ENCODE measurements at places on chromosomes 11 and 22. TPM values are rescaled to one million over a fixed set of nuclear protein-coding genes. Genes with fewer than 3 reads are reported as not detected.

DNA sequence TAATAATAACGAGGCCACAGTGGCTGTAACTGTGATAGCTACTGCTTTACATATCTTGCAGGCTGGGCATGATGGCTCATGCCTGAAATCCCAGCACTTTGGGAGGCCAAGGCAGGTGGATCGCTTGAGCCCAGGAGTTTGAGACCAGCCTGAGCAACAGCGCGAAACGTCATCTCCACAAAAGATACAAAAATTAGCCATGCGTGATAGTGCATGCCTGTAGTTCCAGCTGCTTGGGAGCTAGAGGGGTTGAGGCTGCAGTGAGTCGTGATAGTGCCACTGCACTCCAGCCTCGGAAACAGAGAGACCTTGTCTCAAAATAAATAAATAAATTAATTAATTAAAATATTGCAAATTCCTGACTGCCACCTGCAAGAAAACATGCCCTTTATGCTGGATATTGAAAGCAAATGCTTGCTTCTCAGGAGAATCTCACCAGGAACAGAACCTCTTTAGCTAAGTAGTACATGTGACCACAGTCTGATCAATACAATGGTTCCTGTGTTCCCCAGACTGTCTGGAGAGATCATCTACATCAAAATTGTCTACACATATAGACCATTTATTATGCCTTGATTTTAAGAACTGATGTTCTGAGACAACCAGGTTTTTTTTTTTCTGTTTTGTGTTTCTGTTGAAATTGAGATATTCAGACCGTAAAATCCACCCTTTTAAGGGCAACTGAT is 6.3 kb downstream of the ZBTB3 start:
- no peak overlapping the region for H3K4me3 ChIP-seq
- H3K36me3 ChIP-seq, result peaks cover 5% of the 10 kb centered on the region
- no peaks in the 10 kb centered on the region for H3K4me1 ChIP-seq
- H3K27ac ChIP-seq, result no peak overlapping the region
- no peaks in the 10 kb centered on the region for H3K27me3 ChIP-seq

- no peak overlapping the region for H3K27ac ChIP-seq
- H3K4me1 ChIP-seq, result no peaks in the 10 kb centered on the region
- no peaks in the 10 kb centered on the region for H3K36me3 ChIP-seq
- no peaks in the 10 kb centered on the region for H3K27me3 ChIP-seq
- DNase-seq, result no peak
These were observed 76.6 kb downstream of the ABTB2 start for GRCh38 chr11:34280945-34281872.

GRCh38 chr11:45674481-45675190 is 9.2 kb upstream of the CHST1 start:
- H3K27me3 ChIP-seq, result no peaks in the 10 kb centered on the region
- peak; percentile 56 for DNase-seq
- H3K27ac ChIP-seq, result no peak overlapping the region
- H3K36me3 ChIP-seq, result no peaks in the 10 kb centered on the region

- H3K4me1 ChIP-seq, result no peaks in the 10 kb centered on the region
- no peak for DNase-seq
- H3K4me3 ChIP-seq, result no peak overlapping the region
- no peaks in the 10 kb centered on the region for H3K27me3 ChIP-seq
These were observed 407.9 kb downstream of the MIAT start for GRCh38 chr22:27065279-27065678.

GRCh38 chr22:44403602-44404329 is 91.0 kb upstream of the SHISAL1 start:
- DNase-seq, result peak; percentile 56
- no peaks in the 10 kb centered on the region for H3K4me1 ChIP-seq
- H3K27ac ChIP-seq, result no peak overlapping the region

DNA sequence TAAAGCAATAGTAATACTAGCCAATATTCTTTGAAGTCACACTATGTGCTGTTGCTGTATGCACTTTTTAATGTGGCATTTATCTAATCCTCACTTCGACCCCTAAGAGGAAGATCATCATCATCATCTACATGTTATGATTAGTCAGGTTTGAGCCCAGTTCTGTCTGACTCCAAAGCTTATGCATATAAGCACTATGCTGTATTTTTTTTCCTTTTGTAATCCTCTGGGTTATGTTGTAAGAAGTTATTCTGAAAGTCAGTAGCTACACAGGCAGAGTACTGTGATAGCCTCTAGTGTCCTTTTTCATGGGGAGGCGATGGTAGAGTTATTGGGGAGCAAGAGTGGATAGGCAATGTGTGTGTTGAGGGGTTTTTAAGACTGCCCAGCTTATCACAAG is 11.1 kb downstream of the MMP20 start:
- H3K27me3 ChIP-seq, result no peaks in the 10 kb centered on the region
- no peaks in the 10 kb centered on the region for H3K36me3 ChIP-seq
- no peaks in the 10 kb centered on the region for H3K4me1 ChIP-seq
- H3K4me3 ChIP-seq, result no peak overlapping the region
- H3K27ac ChIP-seq, result no peak overlapping the region

- H3K4me3 ChIP-seq, result no peak overlapping the region
- no peak for DNase-seq
- H3K27ac ChIP-seq, result no peak overlapping the region
- no peaks in the 10 kb centered on the region for H3K27me3 ChIP-seq
These were observed 19.6 kb upstream of the MOGAT2 start for GRCh38 chr11:75697906-75698581.

- H3K4me1 ChIP-seq, result no peaks in the 10 kb centered on the region
- H3K27ac ChIP-seq, result no peak overlapping the region
- H3K27me3 ChIP-seq, result no peaks in the 10 kb centered on the region
- H3K4me3 ChIP-seq, result no peak overlapping the region
- H3K36me3 ChIP-seq, result no peaks in the 10 kb centered on the region
These were observed 30.4 kb downstream of the BSX start for GRCh38 chr11:122951211-122951610.

DNA sequence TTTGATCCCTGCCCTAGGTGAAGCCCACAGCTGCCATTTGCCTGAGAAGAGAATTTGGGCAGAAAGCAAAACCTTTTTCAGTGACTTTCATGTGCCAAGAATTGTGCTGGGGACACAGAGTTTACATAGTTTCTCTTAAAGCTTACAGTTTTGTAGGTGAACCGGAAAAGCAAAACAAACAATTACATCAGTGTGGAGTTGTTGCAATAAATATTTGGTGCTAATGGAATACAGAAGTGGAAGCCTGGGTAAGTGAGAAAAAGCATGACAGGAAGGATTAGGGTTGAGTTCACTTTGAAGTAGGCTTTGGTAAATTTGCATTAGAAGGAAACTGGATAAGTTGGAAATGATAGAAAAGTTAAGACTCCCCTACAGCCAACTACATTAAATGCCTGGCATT is 82.7 kb downstream of the RASSF10 start:
- no peak overlapping the region for H3K27ac ChIP-seq
- H3K4me1 ChIP-seq, result no peaks in the 10 kb centered on the region
- H3K27me3 ChIP-seq, result no peaks in the 10 kb centered on the region

DNA sequence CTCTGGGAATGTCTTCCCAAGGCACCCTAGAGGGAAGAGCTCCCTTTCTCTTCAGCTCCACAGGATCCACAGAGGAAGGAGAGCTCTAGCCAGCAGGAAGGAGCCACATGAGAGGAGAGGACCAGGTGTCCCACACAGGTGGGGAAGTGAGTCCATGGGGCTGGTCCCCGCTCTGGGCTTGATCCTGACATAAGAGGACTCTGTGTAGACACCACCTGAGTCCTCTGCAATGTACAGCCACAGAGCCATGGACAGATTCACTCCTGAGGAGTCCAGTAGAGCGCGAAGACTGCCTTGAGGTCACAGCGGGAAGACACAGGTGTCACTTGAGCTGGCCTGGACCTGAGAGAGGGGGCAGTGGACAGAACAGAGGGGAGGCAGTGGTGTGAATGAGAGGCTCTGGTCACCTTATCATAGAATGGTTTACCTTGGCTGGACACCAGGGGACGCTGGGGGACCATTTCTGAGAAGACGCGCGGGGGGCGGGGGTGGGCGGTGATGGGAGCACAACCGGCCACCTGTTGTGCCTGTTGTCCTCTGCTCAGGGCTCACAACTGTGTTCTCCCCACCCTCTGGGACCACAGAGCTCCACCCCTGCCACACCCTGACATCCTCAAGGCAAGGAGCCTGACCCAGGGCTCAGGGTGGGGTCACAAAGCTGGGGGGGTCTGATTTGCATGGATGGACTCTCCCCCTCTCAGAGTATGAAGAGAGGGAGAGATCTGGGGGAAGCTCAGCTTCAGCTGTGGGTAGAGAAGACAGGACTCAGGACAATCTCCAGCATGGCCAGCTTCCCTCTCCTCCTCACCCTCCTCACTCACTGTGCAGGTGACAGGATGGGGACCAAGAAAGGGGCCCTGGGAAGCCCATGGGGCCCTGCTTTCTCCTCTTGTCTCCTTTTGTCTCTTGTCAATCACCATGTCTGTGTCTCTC is 128.2 kb downstream of the ZNF280B start:
- H3K27me3 ChIP-seq, result no peaks in the 10 kb centered on the region
- H3K27ac ChIP-seq, result no peak overlapping the region
- H3K36me3 ChIP-seq, result no peaks in the 10 kb centered on the region
- no peak overlapping the region for H3K4me3 ChIP-seq
- H3K4me1 ChIP-seq, result no peaks in the 10 kb centered on the region

DNA sequence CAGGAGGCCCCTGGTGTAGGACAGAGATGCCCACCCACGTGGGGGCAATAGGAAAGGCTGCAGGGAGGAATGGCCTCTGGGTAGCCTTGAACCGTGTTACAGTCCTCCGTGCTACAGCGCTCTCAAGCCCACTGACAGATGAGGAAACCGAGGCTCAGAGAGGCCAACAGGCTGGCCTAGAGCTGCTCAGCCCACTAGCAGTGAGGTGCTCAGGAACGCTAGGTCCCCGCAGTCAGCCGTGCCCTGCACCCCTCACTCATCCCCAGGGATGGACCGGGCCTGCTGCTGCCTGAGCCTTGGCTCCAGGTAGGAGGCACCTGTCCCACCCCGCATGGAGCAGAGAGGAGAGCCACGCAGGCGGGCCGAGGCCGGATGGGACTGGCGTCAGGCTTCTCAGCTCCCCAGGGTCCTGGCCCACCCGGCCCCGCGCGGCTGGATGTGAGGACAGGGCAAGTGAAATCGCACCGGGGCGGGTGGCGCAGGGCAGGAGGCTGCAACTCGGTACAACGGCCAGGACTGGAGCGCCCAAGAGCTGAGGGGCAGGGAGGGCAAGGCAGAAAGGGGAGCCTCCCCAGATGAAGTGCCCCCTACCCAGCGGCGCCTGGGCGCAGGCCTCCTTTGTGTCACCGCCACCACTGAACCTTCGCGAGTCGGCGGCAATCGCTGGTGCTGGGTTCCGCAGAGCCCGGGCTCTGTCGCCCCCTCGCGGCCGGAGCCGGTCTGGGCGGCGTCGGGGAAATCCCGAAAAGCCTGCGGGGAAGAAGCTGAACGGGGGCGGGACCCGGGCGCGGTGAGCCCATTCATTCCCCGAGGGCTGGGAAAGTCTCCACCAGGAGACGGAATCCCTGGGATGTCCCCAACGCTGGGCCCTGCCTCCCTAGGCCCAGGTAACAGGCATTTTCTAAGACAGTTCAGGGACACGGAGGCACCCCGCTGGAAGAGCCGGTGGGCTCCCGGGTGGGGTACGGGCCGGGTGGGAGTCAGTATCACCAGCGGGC is 8.4 kb upstream of the SLC2A11 start:
- peaks cover 11% of the 10 kb centered on the region for H3K4me1 ChIP-seq
- DNase-seq, result peak; percentile 87
- H3K27me3 ChIP-seq, result no peaks in the 10 kb centered on the region
- H3K36me3 ChIP-seq, result no peaks in the 10 kb centered on the region
- no peak overlapping the region for H3K4me3 ChIP-seq

DNA sequence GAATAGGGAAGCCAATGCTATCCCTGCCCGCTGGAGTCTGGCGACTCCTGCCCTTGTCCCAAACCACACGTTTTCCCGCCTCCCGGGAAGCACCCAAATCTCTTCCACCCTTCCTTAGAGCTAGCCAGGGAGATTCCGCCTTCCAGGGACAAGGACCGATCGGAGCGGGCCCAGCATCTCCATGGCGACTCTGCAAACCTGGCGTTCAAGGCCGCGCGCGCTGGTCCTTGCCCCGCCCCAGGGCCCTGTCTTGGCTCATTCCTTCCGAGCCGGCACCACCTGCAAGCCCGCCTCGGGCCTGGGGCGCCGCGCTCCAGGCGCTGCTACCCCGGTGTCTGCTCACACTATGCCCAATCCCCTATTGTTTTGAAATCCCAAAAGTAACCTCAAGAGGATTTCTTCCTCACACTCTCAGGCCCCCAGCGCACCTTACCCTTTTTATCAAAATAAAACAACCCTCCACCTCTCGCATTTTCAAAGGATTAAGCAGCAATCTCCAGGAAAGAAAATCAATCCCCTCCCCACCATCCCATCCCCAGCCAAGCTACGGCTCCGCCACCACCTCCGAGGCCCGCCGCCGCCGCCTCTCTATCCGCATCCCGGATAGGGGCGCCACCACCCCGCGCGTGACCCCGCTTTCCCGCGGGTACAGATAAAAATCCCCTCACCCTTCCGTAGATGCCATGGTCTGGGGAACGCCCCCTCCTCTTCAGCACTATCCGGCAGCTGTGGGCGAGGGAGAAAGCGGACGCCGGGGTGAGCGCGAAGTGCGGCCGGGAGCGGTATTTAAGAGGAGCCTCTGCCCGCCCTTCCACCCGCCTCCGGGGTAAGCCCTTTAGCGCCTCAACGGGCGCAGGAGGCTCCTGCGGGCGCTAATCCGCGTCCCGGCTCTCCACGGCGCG is 825 bp downstream of the SLC1A2 start:
- DNase-seq, result no peak
- peak overlapping the region; percentile 53 for H3K4me3 ChIP-seq
- no peaks in the 10 kb centered on the region for H3K36me3 ChIP-seq
- peaks cover 27% of the 10 kb centered on the region for H3K4me1 ChIP-seq
- H3K27ac ChIP-seq, result no peak overlapping the region
- peaks cover 17% of the 10 kb centered on the region for H3K27me3 ChIP-seq

GRCh38 chr11:63572026-63572688 is 9.0 kb upstream of the PLAAT2 start:
- H3K27me3 ChIP-seq, result no peaks in the 10 kb centered on the region
- H3K27ac ChIP-seq, result no peak overlapping the region
- no peak overlapping the region for H3K4me3 ChIP-seq
- no peak for DNase-seq
- peaks cover 19% of the 10 kb centered on the region for H3K4me1 ChIP-seq
- H3K36me3 ChIP-seq, result no peaks in the 10 kb centered on the region

- H3K4me1 ChIP-seq, result no peaks in the 10 kb centered on the region
- H3K4me3 ChIP-seq, result no peak overlapping the region
- H3K27me3 ChIP-seq, result no peaks in the 10 kb centered on the region
- no peak overlapping the region for H3K27ac ChIP-seq
These were observed 14.8 kb downstream of the PKNOX2 start for GRCh38 chr11:125179346-125179745.

GRCh38 chr11:92384802-92385201 is 160.2 kb downstream of the FAT3 start:
- H3K27me3 ChIP-seq, result no peaks in the 10 kb centered on the region
- H3K36me3 ChIP-seq, result no peaks in the 10 kb centered on the region
- H3K27ac ChIP-seq, result no peak overlapping the region
- DNase-seq, result no peak

OR56A5 gene
- total RNA-seq, result not detected

OR4D11 gene
- not detected for total RNA-seq

MRGPRF gene
- total RNA-seq, result 118 TPM

XRCC6 gene
- total RNA-seq, result 143 TPM

ACRV1 gene
- total RNA-seq, result not detected
